ENCODE measurements at places on chromosomes 16 and 17.

- DNase-seq = peak; percentile 18
Observed at GRCh38 chr17:36459601-36460000, 26.9 kb upstream of the ZNHIT3 start.

DNA sequence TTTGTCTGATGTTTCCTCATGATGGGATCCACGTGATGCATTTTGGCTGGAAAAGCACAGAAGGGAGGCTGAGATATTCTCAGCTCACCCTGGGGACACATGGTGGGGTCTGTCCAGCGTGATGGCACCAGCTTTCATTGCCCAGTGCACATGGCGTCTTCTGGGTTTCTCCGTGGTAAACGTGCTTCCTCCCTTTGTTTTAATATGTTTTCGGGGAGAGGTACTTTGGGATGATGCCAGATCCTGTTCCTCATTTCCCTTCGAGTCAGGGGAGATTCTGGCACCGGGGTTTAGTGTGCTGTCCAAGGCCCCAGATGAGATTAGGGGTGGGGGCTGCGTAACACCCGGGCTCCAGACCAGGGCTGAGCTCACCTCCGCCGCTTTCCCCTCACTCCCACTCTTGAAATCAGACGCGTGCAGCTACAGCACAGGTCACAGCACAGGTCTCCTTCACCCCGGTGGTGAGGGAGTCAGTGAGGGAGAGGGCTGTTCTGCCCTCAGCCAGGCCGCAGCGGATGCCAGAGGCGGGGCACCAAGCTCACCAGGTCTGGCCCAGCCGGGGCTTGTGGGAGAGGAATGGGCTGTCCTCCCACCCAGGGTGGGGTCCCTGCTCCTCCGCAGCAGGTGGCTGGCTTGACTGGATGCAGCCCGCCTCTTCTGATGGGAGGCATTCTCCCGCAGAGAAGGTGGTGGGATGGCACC is 33.9 kb downstream of the COX4I1 start:
- DNase-seq = peak; percentile 35

- DNase-seq = peak; percentile 93
Observed at GRCh38 chr17:19762515-19762961, 14.4 kb upstream of the ALDH3A1 start.

DNA sequence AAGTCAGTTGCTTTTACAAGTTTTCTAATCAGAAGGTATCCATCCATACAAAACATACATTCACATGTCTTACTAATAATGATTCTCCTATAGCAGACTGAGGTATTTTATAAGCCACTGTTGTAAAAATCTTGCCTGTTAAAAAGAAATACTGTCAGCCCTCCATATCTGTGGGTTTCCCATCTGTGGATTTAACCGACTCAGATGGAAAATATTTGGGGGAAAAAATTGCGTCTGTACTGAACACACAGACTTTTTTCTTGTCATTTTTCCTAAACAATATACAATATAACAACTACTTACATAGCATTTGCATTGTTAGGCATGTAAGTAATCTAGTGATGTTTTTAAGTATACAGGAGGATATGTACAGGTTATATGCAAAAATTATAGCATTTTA is 90.4 kb downstream of the PARN start:
- DNase-seq = no peak

GRCh38 chr17:51853857-51854256 is 304.7 kb downstream of the CA10 start:
- DNase-seq = no peak

GRCh38 chr17:45294506-45294905 is 22.3 kb downstream of the MAP3K14 start:
- no peak for DNase-seq
